ENCODE measurements at places on chromosomes 5 and 9.

- peak; percentile 3 for DNase-seq
These were observed 624 bp downstream of the FBXW11 start for GRCh38 chr5:172005708-172006320.

DNA sequence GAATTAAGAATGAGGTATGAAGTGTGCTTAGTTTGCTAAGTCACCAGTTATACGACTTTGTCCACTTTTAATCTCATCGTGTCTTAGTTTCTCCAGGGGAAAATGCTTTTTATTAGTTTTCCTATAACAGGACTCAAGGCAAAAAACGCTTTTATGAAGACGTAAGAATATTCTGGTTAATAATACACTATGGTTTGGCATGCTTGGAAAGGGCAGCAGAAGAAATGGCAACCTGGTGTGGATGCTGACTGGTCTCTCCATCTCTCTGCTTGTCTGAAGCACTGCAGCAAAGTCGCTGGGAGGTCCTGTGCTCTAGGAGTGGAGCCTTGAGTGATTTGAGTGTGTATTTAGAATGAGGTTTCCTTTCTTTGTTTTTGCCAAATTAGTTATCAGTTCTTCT lies 78.8 kb downstream of the ZSWIM6 start:
- DNase-seq: no peak

- no peak for DNase-seq
These were observed 97.3 kb downstream of the STARD4 start for GRCh38 chr5:111415053-111415452.

DNA sequence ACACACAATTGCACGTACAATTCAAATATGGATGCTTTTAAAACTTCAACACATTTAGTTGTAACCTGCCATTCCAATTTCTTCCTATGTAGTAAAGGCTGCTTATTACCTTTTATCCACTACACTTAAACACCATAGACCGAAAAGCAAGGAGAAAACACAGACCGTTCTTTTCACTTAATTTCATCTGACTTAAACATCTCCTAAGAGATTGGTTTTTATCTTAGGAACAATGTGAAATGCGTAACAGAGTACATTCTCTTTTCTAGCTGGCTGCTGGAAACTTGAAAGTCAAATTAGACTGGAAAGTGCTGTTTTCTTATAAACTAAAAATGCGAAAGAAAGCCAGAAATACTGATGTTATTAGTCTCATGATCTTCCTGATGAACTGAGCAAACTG lies 241.8 kb downstream of the MLLT3 start:
- DNase-seq: no peak

GRCh38 chr9:92404042-92404836 lies at the start of gene OGN:
Gene OGN (minus strand): TSS chr9:92404578. CDS start chr9:92403407, 1,171 bp downstream.
- no peak for DNase-seq

DNA sequence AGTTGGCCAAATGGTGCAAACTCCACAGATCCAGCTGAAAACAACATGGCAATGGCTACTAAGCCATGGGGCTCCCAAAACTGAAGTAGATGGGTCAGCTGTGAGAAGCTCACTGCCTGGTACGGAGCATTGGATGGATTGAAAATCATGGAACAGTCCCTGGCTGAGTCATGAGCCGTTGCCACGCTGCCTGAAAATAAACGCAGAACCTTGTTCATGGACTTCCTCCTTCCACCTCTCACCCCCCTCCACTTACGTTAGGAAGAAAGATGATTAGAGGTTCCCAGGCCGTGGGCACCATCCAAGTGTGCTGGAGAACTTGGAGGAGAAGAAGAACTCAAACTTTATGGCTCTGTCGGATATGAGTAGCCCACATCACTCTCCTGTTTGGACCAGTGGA lies 6.8 kb upstream of the DIPK1B start:
- no peak for DNase-seq

- no peak for DNase-seq
These were observed 471.5 kb downstream of the ZNF608 start for GRCh38 chr5:124274949-124275348.
